ENCODE measurements at places on chromosomes 13 and 19.

- DNase-seq: no peak
These were observed 11.1 kb upstream of the SLC7A9 start for GRCh38 chr19:32880622-32881021.

DNA sequence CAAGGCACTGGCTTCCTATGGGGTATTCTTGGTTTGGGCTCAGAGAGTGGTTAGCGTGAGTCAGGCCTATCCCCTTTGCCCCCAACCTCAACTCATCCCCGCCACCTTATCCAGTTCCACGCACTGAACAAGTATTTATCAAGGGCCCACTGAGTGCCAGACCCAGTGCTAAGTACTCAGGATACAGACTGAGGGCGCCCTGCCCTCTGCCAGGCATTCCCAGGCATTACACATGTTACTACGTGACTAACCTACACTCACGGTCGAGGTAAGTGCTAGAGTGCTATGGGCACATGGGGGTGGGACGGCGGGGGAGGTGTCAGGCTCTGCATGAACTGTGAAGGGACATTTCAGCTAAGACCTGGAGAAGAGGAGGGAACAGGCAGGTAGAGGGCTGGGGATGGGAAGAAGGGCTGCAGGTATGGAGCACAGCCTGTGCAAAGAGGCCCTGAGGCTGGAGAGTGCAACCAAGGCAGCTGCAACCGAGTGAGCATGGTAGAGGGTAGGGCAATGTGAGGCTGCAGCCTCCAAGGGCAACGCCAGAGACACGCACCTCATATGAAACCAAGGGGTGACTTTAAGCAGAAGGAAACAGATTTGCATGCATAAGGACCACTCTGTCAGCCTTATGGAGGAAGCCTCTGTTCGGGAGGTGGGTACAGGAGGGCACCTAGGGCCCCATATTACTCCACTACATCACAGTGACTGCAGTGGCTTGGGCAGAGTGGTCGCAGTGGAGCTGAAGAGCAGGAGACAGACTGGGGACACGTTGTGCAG, 22.5 kb downstream of the DHRS12 start:
- no peak for DNase-seq

- no peak for DNase-seq
These were observed 502.3 kb downstream of the KCTD12 start for GRCh38 chr13:76383676-76384461.

- no peak for DNase-seq
These were observed 21.0 kb downstream of the DHX34 start for GRCh38 chr19:47370045-47370611.

DNA sequence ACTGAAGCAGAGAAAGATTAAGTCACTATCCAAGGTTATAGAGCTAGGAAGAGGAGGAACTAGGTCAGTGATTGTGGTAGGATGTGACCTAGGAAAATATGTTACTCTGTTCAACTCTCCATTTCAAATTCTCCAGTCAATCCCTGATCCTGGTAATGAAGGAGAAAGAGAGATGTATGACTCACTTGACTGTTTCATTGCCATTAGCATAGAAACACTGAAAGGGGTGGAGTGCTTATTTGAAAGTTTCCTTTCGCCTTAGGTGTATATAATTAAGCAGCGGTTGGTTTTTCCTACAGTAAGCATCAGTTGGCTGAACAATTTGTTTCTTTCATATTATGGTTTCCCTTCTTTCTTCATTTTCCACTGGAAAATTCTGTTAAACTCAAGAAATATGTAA, 198.1 kb upstream of the CSNK1A1L start:
- DNase-seq: no peak

- no peak for DNase-seq
These were observed 213.1 kb upstream of the TMTC4 start for GRCh38 chr13:100887729-100888151.
